Putamen (tissue), 1 donor: ENCODE measurements at places on chromosomes 7 and 10.

DNA sequence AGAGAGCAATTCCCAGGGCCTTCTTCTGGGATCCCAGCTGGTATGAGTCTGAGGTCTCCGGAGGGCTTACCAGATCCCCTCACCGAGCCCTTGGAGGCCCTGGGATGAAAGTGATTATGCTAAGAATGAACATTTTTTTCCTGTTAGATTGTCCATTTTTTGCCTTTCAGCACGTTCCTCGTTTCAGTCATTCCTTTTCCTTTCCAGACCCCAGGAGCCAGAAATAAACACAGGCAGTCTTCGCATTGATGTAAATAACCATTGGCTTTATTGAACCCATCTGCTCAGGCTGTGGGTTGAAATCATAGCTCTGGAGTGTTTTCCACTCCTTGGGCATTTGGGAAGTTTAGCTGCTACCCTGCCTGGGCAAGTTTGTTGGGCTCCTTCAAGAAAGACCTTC, 320.9 kb upstream of the AUTS2 start:
- no peak for DNase-seq

DNA sequence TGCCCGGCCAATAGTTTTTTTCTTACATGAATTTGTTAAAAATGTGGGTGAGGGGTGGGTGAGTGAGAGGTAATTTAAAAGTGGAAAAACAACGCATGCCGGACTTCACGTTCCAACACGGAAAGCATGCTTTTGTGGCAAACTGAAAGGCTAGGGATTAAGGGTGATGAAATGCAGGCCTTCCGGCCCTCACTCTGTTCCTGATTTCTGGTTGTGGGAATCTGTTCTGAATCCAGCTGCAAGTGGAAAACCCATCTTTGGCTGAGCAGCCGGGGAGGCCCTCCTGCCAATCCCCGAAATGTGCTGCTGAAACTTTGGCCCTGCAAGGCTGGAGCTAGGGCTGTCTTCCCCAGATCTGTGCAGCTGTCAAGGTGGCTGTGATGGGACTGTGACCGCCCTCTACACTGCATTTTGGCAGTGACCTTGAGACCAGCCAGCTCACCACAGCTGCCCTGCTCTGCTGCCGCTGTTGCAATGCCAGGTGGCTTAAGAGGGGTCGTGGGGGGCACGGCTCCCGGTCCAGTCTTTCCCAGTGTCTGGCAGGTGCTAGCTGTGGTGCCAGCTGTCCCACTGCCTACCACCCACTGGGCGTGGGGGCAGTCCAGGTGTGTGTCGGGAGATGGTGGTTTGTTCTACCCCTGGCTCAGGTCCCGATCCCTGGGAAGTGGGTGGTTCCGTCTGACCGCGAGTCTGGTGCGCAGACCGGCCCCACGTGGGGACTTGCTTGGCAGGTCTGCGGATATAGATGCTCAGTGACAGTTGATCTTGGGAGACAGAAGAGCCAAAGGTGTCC, 39.0 kb downstream of the TET1 start:
- DNase-seq = no peak

GRCh38 chr7:514651-515598, 4.7 kb downstream of the PDGFA start:
- DNase-seq = peak; percentile 37

DNA sequence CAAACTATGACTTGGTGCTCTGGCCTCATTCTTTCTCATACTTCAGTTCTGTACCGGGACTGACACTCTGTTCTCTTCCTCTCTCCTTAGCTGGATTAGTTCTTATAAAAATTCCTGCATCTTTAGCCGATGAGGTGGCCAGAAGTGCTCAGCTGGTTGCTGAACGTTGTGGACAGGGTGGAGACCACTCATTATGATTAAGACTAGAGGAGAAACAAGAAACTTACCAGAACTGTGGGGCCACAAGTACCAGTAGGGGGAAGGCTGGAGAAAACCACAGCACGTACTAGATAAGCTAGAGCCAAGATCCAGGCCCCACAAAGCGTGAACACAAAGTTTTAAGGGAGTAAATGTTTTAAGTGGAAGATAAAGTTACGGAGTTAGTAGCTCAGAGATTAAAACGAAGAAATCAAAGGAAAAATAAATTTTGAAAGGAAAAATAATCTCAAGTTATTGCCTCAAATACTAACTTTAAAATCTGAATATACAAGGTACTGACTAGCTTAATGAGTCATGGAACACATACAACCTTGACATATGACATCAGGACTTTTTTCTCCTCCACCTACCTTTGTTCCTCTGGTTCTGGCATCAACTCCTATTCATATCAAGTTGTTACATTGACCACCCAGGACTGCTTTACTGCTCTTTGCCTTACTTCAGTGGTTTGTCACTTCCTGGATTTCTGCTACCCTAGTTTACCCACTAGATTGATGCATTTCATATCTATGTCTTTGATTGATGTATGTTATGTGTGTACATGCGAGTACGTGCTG, 469.0 kb downstream of the TFEC start:
- no peak for DNase-seq

GRCh38 chr7:35255443-35256255, 1.7 kb upstream of the TBX20 start:
- DNase-seq = no peak

GRCh38 chr7:64686493-64687184, 20.7 kb downstream of the ZNF107 start:
- no peak for DNase-seq

GRCh38 chr10:79377557-79378382, 30.5 kb downstream of the PPIF start:
- DNase-seq = no peak

DNA sequence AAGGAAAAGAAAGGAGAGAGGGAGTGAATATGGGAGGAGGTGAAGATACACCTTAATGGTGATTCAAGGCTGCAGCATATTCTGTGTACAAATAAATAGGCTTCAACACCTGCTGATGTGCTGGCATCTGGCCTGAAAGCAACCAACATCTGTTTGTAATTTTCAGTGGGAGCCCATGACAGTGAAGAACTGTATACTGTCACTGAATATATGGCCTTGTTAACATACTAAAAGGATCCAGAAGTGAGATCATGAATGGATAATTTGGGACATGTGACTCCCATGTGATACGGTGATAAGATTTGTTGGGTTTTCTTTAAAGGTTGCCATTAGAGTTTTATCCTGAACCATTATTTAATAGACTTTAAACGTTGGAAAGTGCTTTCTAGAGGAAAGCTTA, 459.3 kb downstream of the CNTNAP2 start:
- no peak for DNase-seq

GRCh38 chr10:103105462-103105861, 87.6 kb downstream of the NT5C2 start:
- DNase-seq = no peak

- DNase-seq = no peak
Measured at GRCh38 chr10:43749145-43749576, 100.5 kb upstream of the ZNF32 start.

GRCh38 chr7:104982308-104983075, 31.5 kb upstream of the KMT2E start:
- no peak for DNase-seq

- DNase-seq = no peak
Measured at GRCh38 chr7:66182920-66183319, 22.2 kb upstream of the TPST1 start.

DNA sequence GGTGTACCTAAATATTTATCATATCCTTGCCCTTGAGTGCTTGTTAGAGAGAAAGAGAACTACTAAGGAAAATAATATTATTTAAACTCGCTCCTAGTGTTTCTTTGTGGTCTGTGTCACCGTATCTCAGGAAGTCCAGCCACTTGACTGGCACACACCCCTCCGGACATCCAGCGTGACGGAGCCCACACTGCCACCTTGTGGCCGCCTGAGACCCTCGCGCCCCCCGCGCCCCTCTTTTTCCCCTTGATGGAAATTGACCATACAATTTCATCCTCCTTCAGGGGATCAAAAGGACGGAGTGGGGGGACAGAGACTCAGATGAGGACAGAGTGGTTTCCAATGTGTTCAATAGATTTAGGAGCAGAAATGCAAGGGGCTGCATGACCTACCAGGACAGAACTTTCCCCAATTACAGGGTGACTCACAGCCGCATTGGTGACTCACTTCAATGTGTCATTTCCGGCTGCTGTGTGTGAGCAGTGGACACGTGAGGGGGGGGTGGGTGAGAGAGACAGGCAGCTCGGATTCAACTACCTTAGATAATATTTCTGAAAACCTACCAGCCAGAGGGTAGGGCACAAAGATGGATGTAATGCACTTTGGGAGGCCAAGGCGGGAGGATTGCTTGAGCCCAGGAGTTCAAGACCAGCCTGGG, 11.4 kb downstream of the SERPINE1 start:
- no peak for DNase-seq

- peak; percentile 89 for DNase-seq
Measured at GRCh38 chr7:143285806-143286521, 1.2 kb downstream of the TMEM139 start.

DNA sequence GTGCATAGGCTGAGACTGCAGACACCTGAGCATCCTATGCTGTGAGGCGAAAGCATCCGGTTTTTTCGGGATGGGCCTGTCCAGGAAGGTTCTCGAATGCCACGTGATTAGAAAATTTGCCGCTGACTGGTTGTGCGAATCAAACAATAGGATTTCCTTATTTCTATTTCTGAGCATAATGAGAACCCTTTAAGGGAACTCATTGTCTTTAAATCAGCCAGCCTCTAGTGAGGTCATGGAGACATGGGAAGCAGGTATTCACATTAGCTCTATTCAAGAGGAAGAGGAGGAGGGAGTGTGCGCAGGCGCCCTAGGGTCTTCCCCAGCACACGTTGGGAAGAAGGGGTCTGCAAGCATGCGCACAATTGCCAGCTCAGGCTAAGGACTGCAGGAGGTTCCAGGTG, 5.6 kb downstream of the GIMAP1 start:
- no peak for DNase-seq

DNA sequence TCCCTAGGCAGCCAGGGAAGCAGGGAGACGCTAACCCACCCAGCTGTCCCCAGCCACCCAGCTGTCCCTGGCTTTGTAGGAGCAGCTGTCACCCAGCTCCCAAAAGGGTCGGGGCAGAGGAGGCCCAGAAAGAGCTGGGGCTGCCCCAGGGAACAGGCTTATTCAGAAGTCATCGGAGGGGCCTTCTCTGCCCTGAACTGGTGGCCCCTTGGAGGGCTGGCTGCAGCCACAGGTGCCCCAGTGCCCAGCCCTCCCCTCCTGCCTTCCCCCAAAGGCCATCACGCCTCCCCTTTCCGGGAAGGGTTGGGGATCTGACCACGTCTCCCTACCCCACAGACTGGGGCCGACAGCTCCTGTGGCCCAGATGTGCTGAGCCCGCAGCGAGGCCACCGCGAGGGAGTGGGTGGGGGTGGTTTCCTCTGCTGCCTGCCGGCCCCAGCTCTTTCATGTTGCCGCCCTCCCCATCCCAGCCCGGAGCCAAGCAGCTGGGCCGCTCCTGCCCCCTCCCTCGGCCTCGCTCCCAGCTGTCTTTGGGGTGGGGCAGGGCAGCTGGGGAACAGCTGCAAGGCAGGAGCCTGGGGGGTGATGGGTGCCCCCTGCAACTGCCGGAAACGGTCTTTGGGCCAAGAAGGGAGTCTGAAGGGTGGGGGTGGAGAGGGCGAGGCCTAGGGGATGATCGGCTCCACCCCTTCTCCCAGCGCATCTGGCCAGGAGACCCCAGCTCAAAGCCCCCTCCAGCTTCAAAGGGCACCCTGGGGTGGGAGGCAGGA, 16.8 kb downstream of the TRIM8 start:
- DNase-seq = peak; percentile 55

DNA sequence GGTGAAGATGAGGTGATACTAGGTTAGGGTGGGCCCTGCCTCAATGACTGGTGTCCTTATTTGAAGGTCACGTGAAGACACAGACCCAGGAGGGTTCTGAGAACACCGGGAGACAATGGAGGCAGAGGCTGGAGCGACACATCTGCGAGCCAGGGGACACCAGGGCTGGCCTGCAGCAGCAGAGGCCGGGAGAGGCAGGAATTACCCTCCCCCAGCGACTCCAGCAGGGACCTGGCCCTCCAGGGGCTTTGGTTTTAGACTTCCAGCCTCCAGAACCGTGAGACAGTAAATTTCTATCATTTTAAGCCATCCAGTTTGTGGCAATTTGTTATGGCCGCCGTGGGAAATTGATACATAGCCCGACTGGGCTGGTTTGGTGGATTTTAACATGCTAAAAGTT, 152.2 kb downstream of the DNAJB6 start:
- DNase-seq = no peak

DNA sequence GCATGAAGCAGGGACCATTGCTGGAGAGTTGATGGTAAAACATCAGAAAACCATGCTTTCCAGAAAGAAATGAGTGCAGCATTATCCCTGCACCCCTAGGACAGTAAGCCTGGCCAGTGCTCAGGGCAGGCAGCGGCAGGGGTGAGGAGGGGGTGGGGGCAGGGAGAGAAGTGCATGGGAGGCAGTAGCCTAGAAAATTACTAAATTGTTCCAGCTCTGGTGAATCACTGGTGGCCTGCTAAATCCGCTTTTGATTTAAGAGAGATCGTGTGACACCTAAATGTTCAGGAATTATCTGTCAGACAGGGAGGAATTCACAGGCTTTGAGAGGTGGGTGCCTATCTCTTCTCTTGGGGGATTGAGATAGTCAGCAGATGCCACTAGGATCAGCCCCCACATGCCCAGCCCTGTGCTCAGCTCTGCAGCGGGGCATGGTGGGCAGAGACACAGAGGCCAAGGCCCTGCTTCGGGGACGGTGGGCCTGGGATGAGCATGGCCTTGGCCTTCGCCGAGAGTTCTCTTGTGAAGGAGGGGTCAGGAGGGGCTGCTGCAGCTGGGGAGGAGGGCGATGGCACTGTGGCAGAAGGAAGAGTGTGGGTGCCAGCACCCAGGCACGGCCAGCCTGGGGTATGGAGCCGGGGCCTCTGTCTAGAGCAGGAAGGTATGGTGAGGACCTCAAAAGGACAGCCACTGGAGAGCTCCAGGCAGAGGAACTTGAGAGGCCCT, 5.0 kb upstream of the AQP1 start:
- DNase-seq = no peak

DNA sequence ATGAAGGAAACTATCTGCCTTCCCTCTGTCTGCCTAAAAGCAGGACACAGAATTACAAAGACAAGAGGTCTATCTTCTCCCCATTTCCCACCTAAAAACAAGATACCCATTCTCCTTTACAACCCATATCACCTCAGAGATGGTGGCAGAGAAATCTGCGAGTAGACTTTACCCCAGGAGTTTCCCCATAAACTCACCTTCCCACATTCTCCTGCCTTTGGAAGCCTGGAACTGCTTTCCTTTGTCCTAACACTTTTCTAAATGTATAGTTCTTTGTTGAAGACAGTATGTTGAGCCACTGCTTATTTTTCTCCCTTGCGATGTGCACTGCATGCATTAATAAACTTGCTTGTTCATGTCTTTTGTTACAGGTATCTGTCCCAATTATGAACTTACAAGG, 8.0 kb downstream of the SHTN1 start:
- DNase-seq = no peak

GRCh38 chr10:104580774-104581675, 60.1 kb upstream of the SORCS3 start:
- peak; percentile 75 for DNase-seq

GRCh38 chr7:128323040-128323439, 20.7 kb downstream of the RBM28 start:
- no peak for DNase-seq

GRCh38 chr10:51522858-51523257, 176.5 kb downstream of the CSTF2T start:
- no peak for DNase-seq

- DNase-seq = no peak
Measured at GRCh38 chr7:106604303-106604924, 56.5 kb downstream of the CCDC71L start.

GRCh38 chr7:152862006-152862405, 102.5 kb downstream of the ACTR3B start:
- DNase-seq = no peak
